ENCODE measurements at places on chromosomes 6 and 20.

DNA sequence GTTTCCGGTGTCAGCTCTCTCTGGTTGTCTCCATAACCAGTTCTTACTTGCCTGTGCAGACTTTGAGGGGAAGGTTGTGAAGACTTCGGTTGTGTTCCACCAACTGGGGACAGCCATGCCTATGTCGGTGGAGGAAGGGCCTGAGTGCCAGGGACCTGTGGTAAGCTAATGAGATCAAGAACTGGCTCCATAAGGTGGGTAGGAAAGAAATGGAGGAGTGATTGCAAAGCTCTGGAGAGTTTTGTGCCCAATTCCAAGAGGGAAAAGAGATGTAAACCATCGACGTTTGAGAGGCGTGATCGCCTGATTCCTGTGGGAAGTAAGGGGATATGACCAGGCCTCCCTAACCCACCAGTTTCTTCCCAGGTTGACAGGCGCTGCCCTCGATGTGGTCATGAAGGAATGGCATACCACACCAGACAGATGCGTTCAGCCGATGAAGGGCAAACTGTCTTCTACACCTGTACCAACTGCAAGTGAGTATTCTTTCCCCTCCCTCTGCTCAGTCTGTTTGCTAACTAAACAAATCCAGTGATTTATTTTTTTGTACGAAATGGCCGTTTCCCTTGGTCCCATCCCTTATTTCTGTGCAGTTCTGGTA, 893 bp downstream of the POLR1H start:
- peak; percentile 17 for DNase-seq

- DNase-seq, result no peak
Observed at GRCh38 chr20:33181482-33182093, 13.6 kb downstream of the BPIFA2 start.

GRCh38 chr6:15800841-15801617, 138.2 kb upstream of the DTNBP1 start:
- DNase-seq, result no peak

GRCh38 chr6:121828146-121828886, 392.9 kb downstream of the GJA1 start:
- no peak for DNase-seq
